ENCODE measurements at places on chromosomes 1 and 21. TPM values are rescaled to one million over a fixed set of nuclear protein-coding genes. Genes with fewer than 3 reads are reported as not detected.

- no peak for DNase-seq
Measured at GRCh38 chr1:159170639-159171038, 776 bp upstream of the CADM3 start.

DNA sequence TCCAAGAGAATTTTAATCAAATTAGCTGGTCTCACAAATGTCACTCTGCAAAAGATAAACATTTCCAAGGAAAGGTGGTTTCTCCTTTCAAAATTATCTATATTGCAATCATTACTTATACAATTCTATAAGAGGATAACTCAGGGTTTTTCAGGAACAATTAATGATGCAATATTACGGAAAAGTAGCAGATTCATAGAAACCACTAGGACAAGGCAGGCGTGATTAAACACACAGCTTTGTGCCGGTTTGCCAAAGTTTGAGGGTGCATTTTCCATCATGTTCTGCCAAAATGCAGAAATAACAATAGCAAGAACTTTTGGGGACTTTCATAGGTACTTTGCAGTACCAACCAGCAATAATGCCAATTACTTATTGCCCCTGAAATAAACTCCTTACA, 605 bp downstream of the TNFRSF9 start:
- no peak for DNase-seq

WNT9A gene
- not detected for total RNA-seq

DNA sequence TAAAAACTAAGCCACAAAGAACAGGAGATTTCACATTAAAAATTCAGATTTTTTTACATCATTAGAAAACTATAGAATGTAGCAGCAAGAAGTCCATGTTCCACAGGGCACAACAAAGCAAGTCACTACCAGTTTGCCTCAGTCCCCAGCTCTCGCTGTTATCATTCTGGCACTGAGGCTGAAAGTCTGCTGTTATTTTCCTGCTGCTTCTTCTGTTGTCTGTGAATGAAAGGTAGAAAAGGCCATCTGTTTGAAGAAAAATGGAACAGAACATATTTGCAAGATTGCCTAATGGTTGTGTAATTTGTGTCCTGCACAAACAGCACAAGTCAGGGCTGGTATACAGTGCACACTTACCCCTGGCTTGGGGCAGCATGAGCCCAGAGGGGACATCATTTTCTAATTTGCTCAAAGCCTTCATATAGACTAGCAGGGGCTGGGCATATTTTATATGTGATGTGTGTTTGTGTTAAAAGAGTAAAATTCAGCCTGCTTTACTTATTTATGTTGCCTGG, 105.6 kb upstream of the COG2 start:
- DNase-seq = no peak

- DNase-seq = peak; percentile 46
Measured at GRCh38 chr1:53572065-53572814, 113.0 kb downstream of the DMRTB1 start.

- no peak for DNase-seq
Measured at GRCh38 chr1:24149866-24150233, 6.9 kb upstream of the IL22RA1 start.

- DNase-seq = no peak
Measured at GRCh38 chr1:63883494-63884235, 109.8 kb downstream of the ROR1 start.

- no peak for DNase-seq
Measured at GRCh38 chr1:239125027-239125426, 261.3 kb upstream of the CHRM3 start.

DNA sequence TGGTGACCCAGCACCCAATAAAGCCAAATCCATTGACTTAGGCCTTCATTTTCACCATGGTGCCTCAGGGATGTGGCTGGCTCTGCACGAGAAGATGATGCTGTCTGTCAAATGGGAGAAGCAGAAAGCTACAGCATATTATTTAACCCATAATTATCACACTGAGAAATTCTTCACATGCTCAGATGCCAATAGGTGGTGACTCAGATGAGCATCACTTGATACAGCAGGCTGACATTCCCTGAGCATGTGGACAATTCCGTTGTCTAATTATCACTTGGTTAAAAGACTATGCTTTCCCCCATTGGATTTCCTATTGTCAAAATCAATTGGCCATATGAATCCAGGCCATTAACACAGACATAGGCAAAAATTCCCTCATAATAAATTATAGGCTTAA, 44.0 kb upstream of the HSD3B1 start:
- DNase-seq = no peak

GRCh38 chr1:56819387-56819899, at the start of gene FYB2:
FYB2 (minus strand) TSS chr1:56819404; CDS start chr1:56819290, 114 bp downstream.
- no peak for DNase-seq

GRCh38 chr1:9823693-9823942, 147 bp downstream of the CLSTN1 start:
- DNase-seq = no peak

DNA sequence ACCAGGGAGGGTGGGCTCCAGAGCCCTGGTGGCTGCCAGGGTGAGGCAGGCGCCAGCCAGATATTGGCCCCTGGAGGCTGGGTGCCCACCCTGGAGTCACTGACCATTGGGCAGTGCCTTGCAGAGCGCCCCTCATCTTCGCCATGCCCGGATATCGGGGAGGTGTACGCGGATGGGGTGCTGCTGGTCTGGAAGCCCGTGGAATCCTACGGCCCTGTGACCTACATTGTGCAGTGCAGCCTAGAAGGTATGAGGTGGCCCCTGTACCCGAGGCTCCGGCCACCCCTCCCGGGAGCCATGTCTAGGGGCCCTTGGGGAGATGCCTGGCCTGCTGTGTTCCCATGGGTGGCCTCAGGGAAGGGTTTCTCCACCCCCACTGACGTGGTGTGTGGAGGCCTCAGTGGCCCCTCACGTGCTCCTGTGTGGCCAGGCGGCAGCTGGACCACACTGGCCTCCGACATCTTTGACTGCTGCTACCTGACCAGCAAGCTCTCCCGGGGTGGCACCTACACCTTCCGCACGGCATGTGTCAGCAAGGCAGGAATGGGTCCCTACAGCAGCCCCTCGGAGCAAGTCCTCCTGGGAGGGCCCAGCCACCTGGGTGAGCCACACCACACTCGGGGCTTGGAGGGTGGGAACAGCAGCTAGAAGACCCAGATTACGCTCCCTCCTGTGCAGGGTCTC, 30.9 kb downstream of the TRIM11 start:
- DNase-seq = no peak

SAMD11 gene
- total RNA-seq = not detected

GRCh38 chr1:18886003-18886335, 16.4 kb downstream of the ALDH4A1 start:
- DNase-seq = no peak

GRCh38 chr1:241822846-241823245, 25.2 kb upstream of the EXO1 start:
- no peak for DNase-seq

- DNase-seq = no peak
Measured at GRCh38 chr1:110890474-110891196, 17.7 kb downstream of the CD53 start.

SERBP1 gene
- 143 TPM for total RNA-seq

DNA sequence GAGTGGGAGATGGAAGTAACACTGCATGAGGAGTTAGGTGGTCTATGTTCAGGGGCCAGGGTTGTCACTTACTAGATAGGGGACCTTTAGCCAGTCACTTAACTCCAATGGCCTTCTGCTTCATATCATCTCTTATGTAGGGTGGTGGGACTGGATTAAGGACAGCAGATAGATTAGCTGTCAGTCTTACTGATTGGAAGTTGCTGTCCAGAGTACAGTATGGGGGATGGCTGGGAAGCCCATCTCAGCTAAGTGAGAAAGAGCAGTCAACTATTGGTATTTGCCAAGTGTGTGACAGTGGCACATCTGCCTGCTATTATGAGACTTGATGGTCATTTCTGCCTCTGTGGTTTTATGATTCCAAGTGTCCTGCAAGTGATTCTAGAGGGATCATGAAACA, 130.9 kb downstream of the FGGY start:
- DNase-seq = no peak

STK40 gene
- 13.4 TPM for total RNA-seq

GRCh38 chr21:14559102-14559501, 13.0 kb upstream of the SAMSN1 start:
- no peak for DNase-seq

DNA sequence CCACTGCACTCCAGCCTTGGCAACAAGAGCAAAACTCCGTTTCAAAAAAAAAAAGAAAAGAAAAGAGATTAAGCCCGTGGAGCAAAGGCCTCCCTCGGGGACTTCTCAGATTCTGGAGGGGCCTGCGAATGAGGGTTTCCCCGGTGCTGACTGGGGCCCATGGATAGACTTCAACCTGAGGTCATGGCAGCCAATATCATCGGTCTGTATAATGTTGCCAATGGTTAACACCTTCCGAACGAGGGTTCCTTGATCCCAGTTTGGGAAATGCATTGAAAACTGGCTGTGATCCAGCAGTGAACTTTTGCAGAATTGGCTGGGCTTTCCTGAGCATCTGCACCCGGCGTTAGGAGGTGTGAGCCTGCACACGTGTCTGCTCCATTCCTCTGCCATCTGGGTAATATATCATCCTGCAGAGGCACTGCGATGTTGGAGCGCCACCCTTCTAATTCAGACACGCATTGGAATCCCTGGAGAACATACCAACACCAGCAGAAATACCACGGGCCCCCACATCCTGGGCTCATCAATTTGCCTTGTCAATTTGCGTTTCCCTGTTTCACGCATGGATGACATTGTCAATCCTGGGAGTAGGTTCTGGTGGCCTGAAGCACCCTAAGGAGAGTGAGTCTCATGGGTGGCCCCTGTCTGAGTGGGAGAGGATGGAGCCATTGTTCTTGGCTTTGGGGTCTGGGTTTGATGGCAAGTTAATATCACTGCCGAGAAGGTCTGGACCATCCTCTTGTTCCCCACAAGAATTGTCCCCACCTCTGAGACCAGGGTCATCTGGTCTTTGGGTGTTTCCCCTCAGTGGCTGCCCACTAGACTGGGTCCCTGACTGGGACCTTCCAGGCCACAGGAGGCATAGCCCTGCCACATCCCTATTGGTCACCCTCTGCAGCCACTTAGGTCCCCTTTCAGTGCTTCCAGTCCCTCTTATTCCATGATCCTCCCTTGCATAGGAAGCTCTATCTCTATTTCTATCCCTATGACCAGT, 441.0 kb downstream of the PTPRU start:
- DNase-seq = no peak

NUDC gene
- 51.9 TPM for total RNA-seq

DNA sequence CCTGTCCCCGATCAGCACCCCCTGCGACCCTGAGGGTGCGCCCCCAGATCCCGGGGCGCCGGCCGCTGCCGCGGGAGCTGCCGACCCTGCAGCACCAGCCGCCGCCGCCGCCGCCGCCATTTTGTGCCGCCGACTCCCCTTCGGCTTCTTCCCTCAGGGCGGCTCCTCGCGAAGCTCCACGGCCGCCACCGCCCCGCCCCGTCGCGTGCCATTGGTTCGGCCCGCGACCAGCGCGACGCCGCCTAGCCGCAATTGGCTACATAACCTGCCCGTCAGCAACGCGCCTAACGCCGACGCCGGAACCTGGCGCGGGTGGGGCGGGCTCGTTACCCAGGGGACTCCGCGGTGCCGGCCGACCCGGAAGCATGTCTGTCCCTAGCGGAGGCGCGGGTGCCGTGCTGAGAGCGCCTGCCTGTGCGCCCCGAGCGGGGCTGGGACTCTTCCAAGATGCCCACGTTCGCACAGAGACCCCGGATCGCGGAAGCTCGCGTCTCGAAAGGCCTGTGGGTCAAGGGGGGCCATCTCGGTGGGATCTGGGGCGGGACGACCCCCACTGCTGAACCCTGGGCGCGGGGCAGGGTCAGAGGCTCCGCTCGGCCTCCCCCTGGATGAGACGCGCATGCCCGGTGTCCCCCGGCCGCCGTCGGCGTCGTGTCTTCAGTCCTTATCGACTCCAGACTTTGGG, at the start of gene CCNL2:
TSS of gene CCNL2 (minus strand) at position 149 of the 685 bp plus-strand sequence. CDS start at position 120, 29 bp downstream.
- DNase-seq = peak; percentile 99

- no peak for DNase-seq
Measured at GRCh38 chr1:117795190-117795589, 134.2 kb downstream of the GDAP2 start.

CAMK1G gene
- not detected for total RNA-seq

CCDC181 gene
- not detected for total RNA-seq

DNA sequence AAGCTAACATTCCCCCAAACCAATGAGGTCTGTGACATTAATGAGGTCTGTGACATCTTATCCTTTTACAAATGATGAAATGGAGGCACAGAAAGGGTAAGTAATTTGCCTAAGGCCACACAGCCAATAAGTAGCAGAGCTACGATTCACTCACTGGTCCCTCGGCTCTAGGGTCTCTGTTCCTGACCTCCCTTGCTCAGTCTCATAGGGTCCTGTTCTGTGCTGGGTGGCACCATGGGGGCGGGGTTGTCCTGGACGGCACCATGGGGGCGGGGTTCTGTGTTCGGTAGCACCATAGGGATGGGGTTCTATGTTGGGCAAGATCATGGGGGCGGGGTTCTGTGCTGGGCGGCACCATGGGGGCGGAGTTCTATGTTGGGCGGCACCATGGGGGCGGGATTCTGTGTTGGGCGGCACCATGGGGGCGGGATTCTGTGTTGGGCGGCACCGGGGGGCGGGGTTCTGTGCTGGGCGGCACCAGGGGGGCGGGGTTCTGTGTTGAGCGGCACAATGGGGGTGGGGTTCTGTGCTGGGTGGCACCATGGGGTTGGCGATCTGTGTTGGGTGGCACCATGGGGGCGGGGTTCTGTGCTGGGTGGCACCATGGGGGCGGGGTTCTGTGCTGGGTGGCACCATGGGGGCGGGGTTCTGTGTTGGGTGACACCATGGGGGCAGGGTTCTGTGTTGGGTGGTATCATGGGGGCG, 55.6 kb downstream of the CLSTN1 start:
- peak; percentile 8 for DNase-seq
